Activated CD8-positive, alpha-beta memory T cell treated with anti-CD3 and anti-CD28 coated beads for 48 hours (primary cell): ENCODE measurements at places on chromosomes 13 and 19.

GRCh38 chr13:75469047-75469446 lies 12.9 kb downstream of the TBC1D4 start:
- no peak for DNase-seq

DNA sequence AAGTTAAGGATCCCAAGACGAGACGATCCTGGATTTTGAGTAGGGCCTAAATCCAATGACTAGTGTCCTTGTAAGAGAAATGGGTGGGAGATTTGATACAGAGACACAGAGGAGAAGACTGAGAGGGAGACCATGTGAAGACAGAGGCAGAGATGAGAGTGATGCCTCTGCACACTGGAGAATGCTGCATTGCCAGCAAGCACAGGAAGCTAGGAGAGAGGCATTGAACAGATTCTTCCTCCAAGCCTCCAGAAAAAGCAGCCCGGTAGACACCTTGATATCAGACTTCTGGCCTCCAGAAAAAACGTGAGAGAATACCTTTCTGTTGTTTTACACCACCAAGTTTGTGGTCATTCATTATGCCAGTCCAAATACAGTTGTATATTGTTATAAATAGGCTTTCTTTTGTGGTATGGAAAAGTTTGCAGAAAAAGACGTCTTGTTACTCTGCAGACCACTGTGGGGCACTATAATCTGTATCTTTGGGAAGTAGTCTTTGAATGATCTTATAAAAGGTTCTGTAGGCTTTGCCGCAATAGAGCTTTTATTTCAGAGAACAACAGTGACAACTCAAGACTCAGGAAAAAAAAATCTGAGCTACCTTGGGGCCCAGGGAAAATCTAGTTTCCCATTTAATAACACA lies 17.9 kb upstream of the RFC3 start:
- DNase-seq, result no peak

DNA sequence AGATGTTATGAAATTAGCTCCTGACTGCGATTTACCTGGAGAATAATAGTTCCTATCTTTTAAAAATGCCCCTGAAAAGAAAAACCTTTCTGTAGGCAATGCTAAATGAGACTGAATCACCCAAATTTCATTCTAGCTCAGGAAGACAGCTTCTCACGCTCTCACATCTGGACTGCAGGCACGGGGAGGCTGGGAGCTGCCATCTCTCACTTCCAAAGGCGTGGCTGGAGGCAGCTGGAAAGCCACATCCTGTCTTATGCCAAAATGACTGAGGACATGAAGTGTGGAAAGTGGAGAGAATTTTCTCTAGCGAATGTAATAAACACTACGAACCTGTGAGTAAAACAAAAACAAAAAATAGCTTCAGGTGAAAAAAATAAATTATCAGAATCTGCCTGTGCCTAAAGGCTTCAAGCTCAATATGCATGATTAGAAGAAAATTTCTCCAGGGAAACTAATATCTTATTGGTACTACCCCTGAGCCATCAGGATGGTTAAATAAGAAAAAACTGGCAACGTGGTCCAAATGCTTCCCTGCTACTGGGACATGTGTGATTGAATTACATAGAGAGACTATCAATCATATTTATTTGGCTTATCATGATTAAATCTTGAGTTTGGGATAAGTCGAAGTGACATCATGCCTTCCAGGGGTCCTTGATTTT lies 58.1 kb upstream of the UBL3 start:
- DNase-seq, result no peak

- DNase-seq, result no peak
Observed at GRCh38 chr13:30841154-30841553, 64.9 kb upstream of the MEDAG start.

GRCh38 chr19:495402-496111 lies 729 bp upstream of the MADCAM1 start:
- DNase-seq, result peak; percentile 52

DNA sequence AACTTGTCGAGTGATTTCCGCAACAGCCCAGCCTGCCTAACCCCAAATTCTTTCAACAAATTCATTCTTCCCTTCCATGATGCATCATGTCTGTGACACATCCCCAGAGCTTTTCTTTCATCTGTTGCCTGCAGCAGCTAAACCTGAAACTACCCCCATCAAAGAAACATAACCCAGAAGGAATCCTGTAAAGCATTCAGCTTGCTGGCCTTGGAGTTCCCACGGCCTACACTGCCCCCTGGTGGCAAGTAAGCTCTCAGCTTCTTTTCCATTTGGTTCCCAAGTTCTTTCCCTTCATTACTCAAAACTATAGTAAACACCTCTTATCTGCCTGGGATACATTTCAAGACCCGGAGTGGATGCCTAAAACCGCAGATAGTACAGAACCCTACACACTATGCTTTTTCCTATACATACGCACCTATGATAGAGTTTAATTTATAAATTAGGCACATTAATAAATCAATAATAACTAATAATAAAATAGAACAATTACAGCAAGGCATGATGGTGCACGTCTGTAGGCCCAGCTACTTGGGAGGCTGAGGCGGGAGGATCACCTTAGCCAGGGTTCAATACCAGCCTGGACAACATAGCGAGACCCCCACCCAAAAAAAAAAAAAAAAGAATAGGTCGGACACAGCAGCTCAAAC lies 7.4 kb downstream of the ETHE1 start:
- DNase-seq, result peak; percentile 31

DNA sequence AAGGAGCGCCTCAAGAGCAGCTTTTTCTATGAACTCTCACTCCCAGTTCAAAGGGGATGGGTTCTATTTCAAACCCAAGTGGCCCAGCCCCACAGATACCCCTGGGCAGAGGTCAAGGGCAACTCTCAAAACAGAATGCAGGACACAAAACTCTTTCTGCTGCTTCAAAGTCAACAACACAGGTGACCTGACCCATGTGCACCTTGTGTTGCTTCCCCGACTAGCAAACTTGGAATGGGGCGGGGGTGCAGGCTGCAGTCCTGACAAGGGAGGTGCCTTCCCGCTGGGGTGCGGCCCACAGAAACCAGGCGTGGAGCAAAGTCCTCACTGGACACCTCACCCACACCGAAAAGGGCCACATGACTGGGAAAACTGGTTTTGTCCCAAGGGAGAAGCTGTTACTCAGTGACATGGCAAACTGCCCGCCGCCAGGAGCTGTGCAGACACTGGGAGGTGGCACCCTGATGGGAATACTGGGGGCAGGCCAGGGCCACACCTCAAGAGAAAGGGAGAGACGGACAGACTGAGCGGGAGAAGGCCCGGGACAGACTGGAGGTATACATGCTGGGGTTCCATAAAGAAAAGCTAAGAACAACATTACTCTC lies 17.4 kb downstream of the ZC3H4 start:
- no peak for DNase-seq

- no peak for DNase-seq
Observed at GRCh38 chr13:89163096-89163495, 1491.9 kb downstream of the SLITRK5 start.
